ENCODE measurements at places on chromosomes 4 and X.
A peak's percentile ranks its signal among the peaks of the same experiment; 100 is the strongest.

GRCh38 chr4:17681281-17682221 lies 67.1 kb downstream of the MED28 start:
- no peak for DNase-seq

GRCh38 chr4:82798168-82799005 lies at the start of gene SCD5:
Gene SCD5 (minus strand): TSS chr4:82798796. CDS start chr4:82798537, 259 bp downstream.
- DNase-seq, result peak; percentile 28

GRCh38 chr4:7740866-7741525 lies 198.7 kb downstream of the AFAP1 start:
- DNase-seq, result no peak

DNA sequence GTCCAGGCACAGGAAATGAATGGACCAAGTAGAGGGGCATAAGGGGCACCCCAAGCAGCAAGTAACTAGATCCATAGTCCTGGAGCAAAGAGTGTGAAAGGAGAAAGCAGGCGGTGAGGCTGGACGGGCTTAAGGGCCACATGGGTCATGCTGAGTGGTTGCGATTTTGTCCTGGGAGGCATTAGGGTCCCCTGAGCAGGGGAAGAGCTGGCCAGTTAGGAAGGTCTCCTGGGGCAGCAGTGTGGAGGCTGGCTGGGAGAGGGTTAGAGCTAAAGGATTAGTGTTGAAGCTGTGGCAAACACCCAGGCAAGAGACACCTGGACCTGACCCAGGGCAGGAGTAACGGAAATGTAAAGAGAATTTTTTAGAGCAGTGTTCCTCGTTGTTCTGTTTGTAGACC lies 26.5 kb downstream of the MYOZ2 start:
- no peak for DNase-seq

DNA sequence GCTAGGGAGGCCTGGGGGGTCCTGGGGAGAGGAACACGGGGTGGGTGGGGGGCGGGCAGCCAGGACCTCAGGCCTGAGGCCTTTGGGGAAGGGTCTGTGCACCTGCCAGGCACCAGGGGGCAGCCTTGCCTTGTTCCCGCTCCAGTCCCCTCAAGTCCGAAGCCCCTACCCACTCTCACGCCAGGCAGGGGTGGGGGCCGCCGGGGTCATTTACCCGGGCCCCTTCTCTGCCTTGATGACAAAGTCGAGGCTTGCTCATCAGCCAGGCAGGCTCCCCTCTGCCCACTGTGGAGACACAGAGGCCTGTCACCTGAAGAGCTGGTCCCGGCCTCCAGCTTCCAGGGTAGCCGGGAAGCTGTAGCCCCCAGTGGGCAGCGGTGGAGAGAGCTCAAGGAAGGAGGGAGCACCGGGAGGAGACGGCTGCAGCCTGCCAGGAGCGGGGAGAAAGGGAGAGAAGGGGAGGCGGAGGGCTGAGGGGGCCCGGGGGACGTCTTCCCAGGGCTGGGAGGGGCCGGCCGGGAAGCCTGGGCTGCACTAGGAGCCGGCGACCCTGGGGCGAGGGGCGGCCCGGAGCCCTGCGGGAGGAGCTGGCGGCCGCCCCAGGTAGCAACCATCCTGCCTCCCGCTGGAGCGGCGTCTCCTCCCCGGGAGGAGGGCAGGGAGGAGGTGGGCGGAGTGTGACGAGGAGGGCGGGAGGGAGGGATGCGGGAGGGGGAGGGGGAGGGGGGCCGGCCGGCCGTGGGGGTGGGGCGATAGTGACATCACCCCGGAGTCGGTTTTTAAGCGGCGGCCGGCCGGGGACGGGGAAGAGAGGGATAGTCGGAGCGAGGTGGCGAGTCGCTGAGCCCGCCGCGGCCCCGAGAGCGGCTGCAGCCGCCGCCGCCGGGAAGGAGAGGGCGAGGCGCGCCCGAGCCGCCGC lies at the start of gene SLC6A8:
TSS of gene SLC6A8 (plus strand) at position 806 of the 919 bp plus-strand sequence. CDS start 649 bp downstream, outside the sequence.
- DNase-seq, result no peak

DNA sequence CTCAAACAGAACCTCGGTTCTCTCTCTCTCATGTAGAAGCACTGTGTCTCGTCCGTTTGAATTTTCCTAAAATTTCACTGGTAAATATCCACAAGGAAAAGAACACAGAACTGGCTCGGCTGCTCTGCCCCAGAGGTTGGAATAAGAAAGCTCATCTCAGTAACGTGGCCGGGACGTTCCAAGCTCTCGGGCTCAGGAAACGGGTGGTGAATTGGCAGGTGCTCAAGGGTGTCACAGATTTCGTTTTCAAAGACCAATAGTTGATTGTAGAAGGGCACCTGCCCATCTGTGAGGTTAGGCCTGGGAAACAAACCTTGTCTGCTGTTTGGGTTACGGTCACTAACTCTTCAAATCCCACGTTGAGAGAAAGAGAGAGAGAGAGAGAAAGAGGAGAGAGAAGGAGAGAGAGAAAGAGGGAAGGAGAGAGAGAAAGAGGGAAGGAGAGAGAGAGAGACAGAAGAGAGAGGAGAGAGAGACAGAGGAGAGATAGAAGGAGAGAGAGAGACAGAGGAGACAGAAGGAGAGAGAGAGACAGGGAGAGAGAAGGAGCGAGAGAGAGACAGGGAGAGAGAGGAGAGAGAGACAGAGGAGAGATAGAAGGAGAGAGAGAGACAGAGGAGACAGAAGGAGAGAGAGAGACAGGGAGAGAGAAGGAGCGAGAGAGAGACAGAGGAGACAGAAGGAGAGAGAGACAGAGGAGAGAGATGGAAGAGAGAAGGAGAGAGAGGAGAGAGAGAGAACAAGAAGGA lies 106.6 kb downstream of the CRLF2 start:
- DNase-seq, result no peak

DNA sequence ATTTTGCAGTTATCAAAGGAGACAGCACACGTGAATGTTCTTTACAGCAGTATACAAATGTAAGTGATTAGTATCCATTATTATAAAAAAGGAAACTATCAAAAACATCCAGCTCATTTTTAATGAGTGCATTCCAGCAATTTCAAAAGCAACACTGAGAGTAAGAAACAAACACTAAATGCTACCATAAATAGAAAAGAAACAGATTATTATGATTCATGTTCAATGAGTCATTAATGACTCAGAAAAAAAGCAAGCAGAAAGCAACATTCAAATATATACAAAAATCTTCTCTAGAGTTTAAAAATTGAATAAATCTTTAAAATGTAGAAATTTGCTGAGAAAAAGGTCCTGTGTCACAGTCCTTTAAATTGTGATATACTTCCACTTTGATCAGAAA lies 346.5 kb upstream of the FMR1 start:
- no peak for DNase-seq

GRCh38 chrX:129714581-129714980 lies 24.2 kb upstream of the XPNPEP2 start:
- no peak for DNase-seq

GRCh38 chr4:67499799-67500198 lies 45.5 kb downstream of the CENPC start:
- DNase-seq, result no peak
